ENCODE measurements at places on chromosomes 5 and 9. TPM values are rescaled to one million over a fixed set of nuclear protein-coding genes. Genes with fewer than 3 reads are reported as not detected.

IRGM gene
- 0.13 TPM for total RNA-seq

TRIM36 gene
- 1.7 TPM for total RNA-seq

SLC23A1 gene
- total RNA-seq = 1.5 TPM

SELENOP gene
- total RNA-seq = 0.42 TPM

GPR150 gene
- 0.07 TPM for total RNA-seq

CBY3 gene
- not detected for total RNA-seq

ACTL7B gene
- not detected for total RNA-seq

NR6A1 gene
- total RNA-seq = 1.7 TPM

LHX3 gene
- total RNA-seq = 0.12 TPM

TAF11L10 gene
- total RNA-seq = not detected

ADAMTS6 gene
- total RNA-seq = 0.12 TPM

TRIM52 gene
- 6.6 TPM for total RNA-seq

BTNL3 gene
- total RNA-seq = not detected

FAM169A gene
- 6.2 TPM for total RNA-seq

RUSC2 gene
- total RNA-seq = 19.9 TPM

PDCD1LG2 gene
- total RNA-seq = 0.39 TPM

DRD1 gene
- total RNA-seq = 1.4 TPM

All from A549 treated with CpdA at 1 μM for 4 hours (cell line).